ENCODE measurements at places on chromosomes 5 and 9.

- no peak for DNase-seq
Observed at GRCh38 chr9:91746904-91747303, 203.1 kb downstream of the ROR2 start.

DNA sequence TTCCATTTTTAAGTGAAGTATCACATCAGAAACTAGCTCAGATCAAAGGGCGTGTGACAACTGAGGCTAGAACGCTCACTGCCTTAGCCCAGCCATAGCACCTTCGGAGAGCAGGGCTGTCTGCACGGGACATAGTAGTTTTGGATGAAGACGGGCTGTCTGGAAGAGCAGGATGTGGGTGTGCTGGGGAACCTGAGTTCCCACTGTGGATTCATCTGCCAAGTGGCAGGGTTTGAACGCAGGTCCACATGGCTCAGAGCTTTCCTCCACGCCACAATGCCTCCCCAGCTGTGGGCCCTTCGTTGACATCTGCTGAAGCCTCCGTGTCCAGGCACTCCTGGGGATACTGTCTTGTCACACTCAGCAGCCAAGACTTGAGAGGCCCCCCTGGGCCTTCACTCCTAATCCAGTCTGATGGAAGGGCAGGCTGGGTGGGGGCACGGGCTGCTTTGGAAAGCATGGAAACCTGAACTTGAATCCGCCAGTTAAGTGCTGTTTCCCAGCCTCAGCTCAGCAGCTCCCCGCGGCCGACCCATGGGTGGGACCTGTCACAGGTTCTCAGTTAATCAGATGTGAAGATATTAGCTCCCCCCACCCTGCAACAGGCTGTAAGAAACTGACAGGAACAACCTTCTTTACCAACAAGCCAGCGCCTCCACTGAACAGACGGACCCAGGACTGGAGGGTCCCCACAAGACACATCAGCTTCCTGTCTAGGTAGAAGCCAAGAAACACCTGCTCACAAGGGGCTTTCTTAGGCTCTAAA lies 228.1 kb downstream of the FANCC start:
- no peak for DNase-seq

DNA sequence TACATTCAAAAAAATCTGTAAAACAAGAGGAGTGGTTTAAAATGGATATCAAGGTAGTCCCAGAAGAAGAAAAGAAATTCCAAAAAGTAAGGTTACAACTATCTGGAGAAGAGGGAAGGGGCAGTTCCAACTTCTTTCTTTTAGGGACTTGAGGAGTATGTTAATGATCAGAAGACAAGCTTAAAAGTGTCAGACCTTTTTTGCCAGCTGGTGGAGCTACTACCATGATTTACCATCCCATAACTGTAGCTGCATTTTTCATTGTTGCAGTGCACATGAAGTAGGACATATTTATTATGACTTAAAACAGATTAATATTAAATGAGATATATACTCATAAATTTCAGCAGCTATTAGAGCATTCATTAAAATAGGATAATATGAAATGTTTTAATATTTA lies 158.5 kb upstream of the RGS7BP start:
- DNase-seq, result no peak

GRCh38 chr5:17897776-17898175 lies 263.5 kb downstream of the TAF11L14 start:
- no peak for DNase-seq
